ENCODE measurements at places on chromosomes 3 and 15. TPM values are rescaled to one million over a fixed set of nuclear protein-coding genes. Genes with fewer than 3 reads are reported as not detected.

GRCh38 chr15:98676586-98677270 is 28.4 kb downstream of the IGF1R start:
- ATAC-seq = no peak

Gene UPK1B
- total RNA-seq = 0.96 TPM

DNA sequence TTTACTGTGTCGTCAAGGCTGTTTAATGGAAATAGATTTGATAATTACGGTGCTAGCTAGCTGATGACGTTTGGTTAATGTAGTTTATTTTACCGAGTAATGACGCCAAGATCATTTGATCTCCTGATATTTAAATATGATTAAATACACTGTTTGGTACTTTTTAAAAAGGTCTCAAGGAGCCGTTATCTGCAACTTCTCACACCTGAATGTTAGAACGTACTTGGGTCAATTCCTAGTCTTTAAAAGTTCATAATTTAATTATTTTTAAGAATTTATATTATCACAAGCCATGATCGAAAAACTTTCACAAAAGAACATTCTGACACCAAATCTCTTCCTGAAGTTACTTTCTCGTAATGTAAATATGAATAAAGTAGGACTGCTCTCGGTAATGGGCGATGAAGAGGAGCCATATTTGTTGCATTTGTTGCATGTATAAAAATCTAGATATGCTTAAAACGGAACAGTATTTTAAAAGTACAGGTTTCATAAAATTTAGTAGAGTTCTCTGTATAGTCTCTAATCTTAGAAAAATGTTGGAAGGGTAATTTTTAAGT is 16.2 kb upstream of the CHD2 start:
- ATAC-seq = no peak

DNA sequence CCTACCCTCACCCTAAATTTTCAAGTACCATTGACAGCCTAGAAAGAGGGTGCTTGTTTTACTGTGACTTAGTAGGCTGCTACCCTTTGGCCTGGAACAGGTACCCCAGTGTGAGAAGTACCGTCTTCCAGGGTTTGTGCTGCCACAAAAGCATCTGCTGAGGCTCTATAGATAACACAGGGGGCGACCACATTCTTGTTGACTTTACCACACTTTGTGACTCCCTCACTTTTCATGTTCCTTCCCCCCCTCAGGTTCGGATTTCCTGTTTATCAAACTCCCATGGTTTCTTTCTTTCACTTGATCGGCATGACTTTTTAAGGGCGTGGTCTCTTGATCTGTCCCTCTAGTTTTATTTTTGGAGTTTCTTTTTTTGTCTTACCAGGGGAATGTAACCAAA is 23.5 kb downstream of the EXOG start:
- no peak for ATAC-seq

- no peak for ATAC-seq
These were observed 406.1 kb upstream of the ONECUT1 start for GRCh38 chr15:53196242-53196641.

Gene BNC1
- total RNA-seq = 39.6 TPM

DNA sequence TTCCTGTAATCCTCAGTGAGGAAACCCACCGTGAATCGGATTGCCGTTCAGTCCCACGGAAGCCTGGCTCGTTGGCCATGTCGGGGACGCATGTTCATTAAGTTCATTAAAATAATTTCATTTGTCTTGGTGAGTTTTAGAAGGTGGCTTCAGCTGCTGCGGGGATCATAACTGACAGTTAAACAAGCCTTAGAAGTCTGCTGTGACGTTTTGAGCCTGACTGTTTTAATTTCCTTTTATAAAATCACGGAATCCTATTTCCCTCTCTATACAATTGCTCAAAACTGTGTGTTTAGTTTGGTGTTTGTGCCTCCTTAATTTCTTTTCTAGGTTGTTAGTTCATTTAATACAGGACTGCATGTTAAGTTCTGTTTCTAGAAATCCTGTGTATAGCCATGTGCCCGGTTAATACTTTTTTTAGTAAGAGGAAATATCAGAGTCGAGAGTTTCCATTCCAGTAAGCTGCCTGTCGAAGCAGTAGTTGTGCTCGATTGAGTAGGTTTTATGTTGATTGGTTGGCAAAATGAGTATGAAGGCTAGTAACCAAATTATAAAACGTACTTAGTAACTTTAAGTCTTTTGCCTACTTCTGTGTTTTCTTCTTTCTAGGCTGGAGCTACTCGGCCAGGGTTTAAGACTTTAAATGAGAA is 705 bp downstream of the NIPA2 start:
- no peak for ATAC-seq

DNA sequence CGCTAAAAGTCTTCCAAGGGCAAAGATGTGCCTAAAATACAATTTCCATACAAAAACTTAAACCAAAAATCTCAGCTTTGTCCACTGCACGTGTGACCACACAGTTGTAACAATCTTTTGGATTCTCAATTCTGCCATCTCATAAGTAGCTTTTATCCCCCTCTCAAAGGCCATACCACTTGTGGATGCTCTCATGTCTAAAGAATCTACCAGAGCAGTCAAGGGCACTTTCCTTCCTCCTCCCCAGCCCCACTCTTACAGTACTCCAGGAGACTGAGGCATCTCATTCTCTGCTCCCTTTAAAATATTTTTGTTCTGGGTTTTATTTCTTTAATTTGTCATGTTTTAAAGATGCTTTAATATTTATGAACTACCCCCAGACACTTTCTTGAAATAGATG is 102.3 kb upstream of the PFN2 start:
- no peak for ATAC-seq

Gene KIF7
- 0.60 TPM for total RNA-seq

Gene RARB
- 2.5 TPM for total RNA-seq

- peak; percentile 41 for ATAC-seq
These were observed 162.4 kb upstream of the CGNL1 start for GRCh38 chr15:57213862-57214261.

Gene ANKUB1
- total RNA-seq = not detected

- no peak for ATAC-seq
These were observed 164.3 kb upstream of the LPP start for GRCh38 chr3:187989575-187990153.

GRCh38 chr3:59831394-59831793 is 781.6 kb upstream of the CFAP20DC start:
- ATAC-seq = no peak

DNA sequence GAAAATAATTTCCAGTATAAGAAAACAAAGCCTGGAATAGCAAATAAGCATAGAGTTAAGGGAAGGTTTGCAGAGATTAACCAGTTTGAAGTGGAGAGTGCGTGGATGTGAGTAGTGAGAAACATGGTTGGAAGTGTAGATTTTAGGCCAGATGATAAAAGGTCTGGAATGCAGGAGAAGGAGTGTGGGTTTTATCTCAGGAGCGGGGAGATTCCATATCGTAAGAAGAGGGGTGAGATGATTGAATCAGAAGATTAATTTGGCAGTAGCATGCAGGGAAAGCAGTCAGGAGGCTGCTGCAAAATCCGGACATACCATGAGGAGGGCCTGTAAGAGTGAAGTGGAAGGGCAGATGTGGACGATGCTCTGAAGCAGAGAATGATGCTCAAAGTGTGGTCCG is 13.7 kb downstream of the PPARG start:
- no peak for ATAC-seq

DNA sequence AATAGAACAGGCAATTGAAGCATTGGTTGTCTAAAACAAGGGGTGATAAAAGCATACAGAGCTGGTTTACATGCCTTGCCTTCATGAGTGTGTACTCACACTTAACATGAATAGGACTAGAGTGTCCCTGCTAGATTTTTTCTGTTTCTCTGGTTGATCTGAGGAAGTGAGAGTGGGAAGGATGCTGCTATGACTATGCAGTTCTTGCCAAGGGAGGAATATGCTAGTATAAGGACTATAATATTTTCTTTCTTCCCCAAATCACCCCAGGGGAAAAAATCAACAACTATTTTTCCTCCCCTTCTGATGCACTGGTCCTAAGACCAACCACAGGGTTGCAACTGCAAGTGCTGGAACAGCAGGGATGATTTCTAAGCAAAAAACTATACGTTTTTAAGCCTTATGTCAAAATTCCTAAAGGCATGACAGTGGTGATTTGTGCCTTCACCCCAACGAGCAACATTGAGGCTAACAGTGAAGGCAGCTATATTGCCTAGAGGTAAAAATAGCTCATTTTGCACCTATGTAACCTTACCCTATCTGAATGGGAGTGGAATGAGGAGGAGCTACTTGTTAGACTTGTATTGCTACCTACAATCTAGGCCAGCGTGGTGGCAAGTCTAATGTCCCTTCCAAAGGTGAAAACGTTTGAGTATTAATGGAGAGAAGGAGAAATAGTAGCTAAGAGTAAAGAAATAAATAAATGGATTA is 33.5 kb upstream of the USP8 start:
- peak; percentile 67 for ATAC-seq

Gene SAMMSON
- total RNA-seq = not detected

- peak; percentile 66 for ATAC-seq
These were observed 18.7 kb downstream of the TGM4 start for GRCh38 chr3:44893097-44893496.

DNA sequence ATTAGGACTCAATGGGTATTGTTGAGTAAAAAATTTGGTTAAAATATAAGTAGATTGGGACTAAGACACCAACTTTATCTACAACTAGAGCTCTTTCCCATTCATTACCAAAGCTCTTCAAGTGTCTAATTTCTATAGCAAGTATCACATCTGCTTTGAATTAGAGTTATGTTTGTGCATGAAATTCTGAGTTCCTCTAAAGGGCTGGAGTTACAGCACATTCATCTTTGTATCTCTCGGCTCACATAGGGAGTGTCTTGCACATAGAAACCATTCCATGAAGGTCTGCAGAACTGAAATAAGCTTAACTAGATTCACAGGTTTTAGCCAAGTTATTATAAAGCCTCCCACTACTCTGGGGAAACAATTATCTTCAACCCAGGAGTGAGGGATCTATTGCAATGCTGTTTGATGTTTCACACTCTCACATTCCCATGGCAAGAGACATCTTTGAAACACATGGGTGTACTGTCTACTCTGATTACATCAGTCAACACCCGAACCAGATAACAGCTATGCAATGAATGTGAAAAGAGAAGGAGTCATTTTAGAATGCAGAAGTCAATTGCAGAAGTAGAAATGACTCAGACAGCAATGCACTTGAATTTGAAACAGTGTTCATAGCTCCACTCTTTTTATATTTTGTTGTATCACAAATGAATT is 93.1 kb upstream of the KBTBD8 start:
- ATAC-seq = no peak

Gene KBTBD12
- total RNA-seq = not detected

- no peak for ATAC-seq
These were observed 59.3 kb upstream of the OSTN start for GRCh38 chr3:191139736-191140135.

GRCh38 chr3:73804204-73804603 is 179.5 kb upstream of the PDZRN3 start:
- ATAC-seq = no peak

GRCh38 chr3:170598091-170598502 is 12.2 kb upstream of the SLC7A14 start:
- ATAC-seq = no peak

Gene C3orf85
- total RNA-seq = not detected

Gene CHDH
- 1.6 TPM for total RNA-seq

GRCh38 chr15:71146580-71146982 is 31.3 kb downstream of the THSD4 start:
- ATAC-seq = peak; percentile 41

DNA sequence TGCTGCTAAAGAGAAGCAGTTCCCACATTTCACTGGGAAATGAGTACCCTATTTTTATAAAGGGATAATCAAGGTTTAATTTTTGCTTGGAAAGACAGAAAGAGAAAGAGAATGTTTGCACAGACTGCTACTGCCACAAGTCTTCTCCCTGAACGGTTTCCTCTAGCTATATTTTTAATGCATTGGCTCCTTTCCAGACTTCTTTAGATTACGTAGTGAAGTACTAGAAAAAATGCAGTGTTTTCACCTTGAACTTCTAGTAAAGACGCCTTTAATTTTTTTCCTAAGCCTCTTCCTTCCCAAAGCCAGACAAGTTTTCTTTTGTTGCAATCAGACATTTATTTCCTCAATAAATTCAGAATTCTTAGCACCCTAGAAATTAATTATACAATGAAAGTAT is 248.3 kb upstream of the CCDC54 start:
- ATAC-seq = no peak

Gene UQCC5
- total RNA-seq = 17.6 TPM

- ATAC-seq = no peak
These were observed 235.3 kb upstream of the MME start for GRCh38 chr3:154844863-154845262.

DNA sequence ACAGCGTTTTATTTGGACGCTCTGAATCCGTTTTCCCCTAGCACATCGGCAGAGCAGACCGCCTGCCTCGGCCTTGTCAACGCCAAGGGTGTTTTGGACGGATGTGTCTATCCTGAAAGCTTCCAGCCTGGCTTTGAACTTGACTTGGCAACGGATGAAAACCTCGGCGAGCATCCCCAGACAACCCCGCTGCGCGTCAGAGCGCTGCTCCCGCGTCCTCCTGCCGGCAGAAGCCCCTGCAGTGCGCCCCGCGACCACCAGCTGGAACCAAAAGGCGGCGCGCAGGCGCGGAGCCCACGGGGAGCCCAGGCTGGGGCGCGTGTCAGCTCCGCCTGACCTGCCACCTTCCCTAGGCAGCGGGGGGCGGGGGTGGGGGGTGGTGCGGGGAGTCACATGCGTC is 26.2 kb upstream of the ARL8B start:
- ATAC-seq = no peak

GRCh38 chr3:55246033-55246432 is 241.1 kb downstream of the WNT5A start:
- no peak for ATAC-seq

GRCh38 chr15:80455051-80455648 is 51.0 kb downstream of the ARNT2 start:
- no peak for ATAC-seq

DNA sequence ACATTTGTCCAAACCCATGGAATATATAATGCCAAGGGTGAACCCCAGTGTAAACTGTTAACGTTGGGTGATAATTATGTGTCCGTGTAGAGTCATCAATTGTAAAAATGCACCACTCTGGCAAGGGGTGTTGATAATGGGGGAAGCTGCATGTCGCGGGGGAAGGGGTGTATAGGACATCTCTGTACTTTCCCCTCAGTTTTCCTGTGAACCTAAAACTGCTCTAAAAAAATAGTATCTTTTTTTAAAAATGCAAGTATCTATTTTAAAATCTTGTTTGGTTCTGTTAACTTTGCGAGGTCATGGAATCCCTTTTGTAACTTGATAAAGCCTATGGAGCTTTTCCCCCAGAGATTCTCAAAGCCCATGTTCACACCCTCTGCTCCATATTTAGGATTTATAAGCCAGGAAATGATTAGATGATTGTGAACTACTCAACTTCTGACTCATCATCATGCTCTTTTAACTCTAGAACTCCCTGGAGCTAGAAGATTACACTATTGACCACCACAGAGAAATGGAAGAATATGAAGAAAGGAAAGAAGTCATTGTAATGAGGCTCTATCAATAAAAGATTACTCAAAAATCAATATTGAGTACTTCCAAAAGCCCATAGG is 56.1 kb upstream of the C3orf49 start:
- ATAC-seq = no peak

Gene NEIL1
- 4.7 TPM for total RNA-seq

All from esophagus mucosa (tissue), 1 donor.